ENCODE measurements at places on chromosomes 2 and 18.

DNA sequence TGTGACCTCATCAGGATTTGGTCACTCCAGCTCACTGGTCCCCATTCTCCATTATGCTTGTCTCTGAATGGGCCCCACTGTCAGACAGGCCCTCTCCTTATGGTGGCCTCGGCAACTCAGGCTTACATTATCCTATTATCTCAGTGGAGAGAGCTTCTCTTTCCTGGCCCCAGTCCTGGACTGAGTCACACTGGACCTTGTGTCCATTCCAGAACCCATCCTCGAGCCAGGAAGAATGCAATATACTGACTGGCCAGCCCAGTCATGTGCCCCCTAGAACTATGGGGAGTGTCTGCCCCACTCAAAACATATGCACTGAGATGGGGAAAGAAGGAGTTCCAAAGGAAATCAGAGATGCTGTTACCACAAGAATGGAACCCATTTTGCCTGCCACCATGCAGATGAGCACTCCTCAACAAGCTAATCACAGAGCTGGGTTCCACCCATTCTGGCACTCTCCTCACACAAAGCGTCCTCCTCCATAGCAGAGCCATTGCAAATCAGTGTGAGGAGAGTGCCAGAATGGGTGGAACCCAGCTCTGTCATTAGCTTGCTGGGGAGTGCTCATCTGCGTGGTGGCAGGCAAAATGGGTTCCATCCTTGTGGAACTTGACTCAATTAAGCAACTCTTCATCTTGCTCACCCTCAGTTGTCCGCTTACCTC lies 71.9 kb downstream of the CHRNA1 start:
- no peak for DNase-seq

DNA sequence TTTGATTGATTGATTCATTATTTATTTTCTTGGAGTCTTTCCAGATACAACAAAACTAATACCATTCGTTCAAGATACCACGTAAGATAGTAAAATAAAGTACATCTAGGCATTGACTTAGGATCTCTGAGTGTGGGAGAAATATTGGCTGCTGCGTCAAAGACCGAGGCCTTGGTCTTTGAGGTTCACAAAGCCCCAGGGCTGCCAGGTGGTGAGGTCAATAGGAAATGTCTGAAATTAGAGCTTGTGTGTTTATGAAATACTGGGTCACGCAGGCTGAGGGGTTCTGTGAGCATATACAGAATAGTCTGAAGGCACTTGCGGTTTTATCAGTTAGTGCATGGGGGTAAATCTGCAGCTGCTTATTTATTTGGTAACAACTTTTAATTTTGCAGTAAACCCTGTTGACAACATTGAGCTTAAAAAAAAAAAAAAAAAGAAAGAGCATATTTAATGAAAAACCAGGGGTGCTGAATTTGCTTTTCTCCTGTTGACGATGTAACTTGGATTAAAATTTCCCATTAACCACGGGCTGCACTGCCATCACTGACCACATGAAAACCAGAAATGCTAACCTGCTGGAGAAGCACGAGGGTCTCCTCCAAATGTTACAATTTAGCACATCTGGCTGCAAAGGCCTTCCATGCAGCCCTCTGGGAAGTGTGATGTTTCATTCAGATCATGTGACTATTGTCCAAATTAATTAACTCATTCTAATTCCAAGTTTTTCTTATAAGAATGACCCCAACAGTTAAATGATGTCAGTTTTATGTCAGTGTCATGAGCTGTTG lies 27.1 kb upstream of the SERPINB12 start:
- DNase-seq, result no peak

DNA sequence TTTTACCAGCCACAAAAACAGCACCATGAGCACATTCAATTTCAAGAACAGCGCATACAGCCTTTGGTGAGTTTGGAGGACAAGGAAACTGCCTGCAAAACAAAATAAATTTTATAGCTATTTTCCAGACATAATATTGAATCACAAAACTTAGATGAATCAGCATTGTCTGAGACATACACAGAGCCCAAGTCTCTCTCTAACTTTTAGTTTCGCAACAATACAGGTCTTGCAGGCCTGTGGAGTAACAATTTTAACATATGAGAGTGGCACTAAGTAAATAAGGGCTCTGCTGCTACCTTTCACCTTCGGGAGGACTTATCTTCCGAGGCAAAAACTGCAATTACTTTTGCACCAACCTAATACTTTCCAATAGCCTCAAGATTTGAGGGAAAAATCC lies 56.1 kb upstream of the PEX13 start:
- no peak for DNase-seq

DNA sequence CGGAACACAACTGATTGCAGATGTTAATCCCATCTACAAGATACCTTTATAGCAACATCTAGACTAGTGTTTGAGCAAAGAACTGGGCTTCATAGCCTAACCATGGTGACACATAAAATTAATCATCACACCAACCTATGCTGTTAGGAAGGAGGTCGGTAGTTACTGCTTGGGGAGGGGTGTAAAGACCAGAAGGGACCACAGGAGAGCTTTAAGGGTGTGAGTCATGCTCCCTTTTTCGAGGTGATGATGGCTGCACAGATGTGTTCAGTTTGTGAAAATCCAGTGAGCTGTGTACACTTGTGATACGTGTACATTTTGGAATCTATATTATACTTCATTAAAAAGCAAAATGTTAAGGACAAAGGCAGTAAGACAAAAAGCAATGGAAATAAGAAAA lies 4.6 kb upstream of the SEH1L start:
- no peak for DNase-seq

DNA sequence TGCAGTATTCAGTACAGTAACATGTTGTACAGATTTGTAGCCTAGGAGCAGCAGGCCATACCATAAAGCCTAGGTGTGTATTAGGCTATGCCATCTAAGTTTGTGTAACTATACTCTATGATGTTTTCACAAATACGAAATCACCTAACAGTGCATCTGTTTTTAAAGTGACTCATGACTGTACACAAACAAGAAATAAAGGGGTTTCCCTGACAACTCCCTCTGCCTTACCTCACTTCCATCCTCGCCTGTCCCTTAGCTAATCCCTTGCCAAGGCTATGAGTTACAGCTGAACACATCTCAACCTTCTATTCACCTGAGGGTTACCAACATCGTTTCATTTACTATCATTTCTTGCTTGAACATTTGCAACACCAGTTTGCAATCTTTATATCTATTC lies 78.6 kb upstream of the RPRM start:
- no peak for DNase-seq

- DNase-seq, result no peak
Observed at GRCh38 chr2:120771111-120771780, 35.6 kb downstream of the GLI2 start.

- no peak for DNase-seq
Observed at GRCh38 chr2:169732583-169733358, 861 bp upstream of the KLHL23 start.

DNA sequence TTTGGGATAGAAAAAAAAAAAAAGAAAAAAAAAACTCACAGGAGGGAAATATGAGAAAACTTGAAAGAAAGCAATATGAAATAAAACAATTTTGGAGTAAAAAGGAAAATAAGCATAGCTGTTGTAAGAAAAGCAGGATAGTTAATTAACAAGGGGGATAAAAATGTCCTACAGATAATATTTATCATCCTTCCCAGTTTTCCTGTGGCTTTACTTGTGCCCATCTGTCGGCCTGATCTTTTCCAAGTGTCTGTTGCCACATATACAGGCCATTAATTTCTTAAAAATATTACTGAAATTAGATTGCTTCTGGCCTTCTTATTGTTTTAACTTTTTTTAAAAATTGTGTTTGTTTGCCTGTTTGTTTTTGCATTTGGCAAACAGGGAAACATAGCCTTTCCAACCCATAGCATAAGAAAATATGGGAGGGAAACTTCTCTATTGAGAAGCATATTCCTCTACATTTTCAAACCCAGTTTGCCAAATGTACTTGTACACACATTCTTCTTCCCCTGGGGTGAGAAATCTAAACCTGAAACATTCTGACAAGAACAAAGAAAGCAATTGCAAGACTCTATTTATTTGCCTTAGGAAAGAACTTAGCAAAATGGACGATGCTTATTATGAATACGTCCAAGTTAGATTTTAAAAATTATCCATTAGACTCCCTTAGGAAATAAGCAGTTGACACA lies 272.3 kb downstream of the CDH20 start:
- DNase-seq, result no peak

DNA sequence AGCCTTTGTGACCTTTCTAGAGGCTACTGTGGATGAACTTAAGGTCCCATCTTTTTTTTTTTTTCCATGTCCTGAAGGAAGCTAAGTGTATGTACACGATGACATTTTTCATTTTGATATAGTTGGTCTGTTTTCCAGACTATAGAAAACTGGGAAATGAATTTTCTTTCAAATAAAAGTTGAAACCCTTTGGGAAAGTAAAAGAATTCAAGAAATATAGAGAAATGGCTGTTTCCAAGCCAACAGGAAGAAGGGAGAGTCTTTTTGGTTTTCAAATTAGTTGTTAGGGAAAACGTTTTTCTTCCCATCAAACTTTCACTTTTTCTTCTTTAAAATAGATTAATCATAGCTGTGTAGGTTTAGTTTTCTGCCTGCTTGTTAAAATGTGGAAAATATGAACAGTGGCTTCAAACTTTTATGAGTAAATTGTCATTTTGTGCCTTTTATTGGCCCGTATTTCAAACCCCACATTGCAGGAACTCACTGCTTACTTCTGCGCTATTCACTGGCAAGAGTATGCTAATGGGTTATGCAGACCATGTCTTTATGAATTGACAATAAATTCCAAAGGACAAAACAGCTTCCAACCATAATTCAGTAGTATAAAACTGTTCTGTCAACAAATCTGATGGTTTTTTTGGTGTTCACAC lies 27.7 kb upstream of the LYPD1 start:
- no peak for DNase-seq

GRCh38 chr2:178796079-178796677 lies 11.0 kb downstream of the TTN start:
- no peak for DNase-seq

DNA sequence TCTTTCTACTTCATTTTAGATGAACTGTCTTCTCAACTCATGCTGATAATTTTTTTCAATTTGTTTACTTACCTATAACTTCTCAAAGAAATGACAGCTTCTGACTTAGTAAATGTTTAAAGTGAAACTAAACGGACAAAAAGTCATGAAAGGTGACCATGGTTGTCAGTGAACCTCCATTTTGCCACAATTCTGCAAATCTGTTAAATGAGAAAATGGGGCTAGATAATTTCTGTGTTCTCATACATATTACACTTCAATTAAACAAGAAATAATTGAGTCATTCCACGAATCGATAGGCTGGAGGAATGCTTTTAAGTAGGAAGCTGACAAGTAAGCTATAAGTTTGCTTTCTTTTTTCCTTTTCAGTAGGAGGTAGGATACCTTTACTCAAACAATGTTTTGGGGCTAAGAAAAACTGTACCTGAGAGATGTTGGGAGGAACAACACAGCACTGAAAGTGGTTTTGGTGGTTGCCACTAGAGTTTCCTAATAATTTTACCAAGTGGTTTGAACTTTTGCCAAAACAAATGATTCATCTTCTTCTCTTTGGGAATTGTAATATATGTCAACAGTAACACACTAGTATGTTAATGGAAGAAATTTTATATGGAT lies 17.1 kb downstream of the DYNAP start:
- no peak for DNase-seq

- DNase-seq, result no peak
Observed at GRCh38 chr18:52577795-52578194, 237.8 kb downstream of the DCC start.

DNA sequence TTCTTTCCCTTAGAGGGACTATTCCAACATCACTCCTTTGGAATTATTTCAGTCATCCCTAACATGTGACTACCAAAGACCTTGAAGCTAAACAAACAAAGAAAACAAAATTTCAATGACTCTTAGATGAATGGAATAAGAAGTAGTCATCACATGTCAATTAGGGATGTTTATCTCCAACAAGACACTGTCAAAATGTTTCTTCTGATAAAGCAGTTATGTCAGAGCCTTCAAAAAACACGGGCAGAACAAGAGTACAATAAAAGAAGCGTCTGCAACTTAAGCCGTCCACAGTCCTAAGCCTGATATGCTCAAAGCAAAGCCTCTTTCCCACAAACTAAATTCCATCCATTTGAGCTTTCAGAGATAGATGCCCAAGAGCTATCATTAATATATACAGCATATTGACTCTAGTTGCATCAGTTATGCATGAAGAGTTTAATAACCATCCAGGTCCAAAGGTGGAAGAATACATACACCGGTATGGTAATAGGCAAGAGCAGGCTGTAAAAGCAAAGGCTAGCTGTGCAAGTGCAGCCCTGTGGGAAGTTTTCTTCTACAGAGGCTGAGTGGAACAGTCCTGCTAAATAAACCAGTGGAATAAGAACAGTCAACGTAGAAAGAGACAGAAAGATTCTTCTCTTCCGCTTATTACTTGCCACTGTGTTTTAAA lies 98.1 kb downstream of the ICA1L start:
- no peak for DNase-seq

- no peak for DNase-seq
Observed at GRCh38 chr2:18752022-18752493, 162.7 kb upstream of the NT5C1B start.

DNA sequence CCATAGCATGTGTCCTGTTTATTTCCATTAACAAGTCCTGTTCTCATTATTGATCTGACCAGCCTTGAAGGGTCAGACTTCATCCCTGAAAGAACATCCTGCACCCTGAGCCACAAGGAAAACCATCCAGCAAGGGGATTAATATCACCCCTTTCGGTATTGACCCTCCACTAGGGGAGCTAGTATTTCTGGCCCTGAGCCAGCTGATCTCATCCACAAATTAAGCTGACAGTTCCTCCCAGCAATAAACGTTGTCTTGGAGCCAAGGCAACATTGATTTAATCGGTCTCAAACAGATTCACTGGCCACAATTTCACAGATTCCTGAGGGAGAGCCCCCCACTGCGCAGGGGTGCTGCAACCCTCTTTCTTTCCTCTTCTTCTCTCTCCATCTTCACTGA lies 353.1 kb upstream of the FANCL start:
- DNase-seq, result no peak

- DNase-seq, result no peak
Observed at GRCh38 chr18:45526114-45526841, 89.0 kb upstream of the SLC14A2 start.

DNA sequence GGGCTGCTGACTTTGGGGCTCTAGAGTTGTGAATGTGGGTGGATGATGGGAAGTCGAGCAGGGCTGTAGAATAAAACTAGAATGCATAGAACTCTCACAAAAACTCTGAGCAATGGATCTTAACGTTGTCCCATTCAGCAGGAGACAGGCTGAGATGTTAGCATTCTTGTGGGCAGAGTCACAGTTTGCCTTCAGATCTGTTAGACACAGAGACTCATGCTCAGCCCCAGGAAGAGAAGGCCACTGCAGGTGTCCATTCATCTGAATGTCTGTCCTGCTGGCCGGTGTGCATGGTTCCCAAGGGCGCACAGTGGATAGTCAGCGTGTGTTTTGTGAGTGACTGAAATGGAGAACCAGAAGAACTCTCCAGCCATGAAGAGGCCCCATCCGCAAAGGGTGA lies 111.3 kb downstream of the TSN start:
- no peak for DNase-seq

GRCh38 chr18:23704806-23705205 lies 15.6 kb downstream of the LAMA3 start:
- DNase-seq, result no peak

Measured in activated CD4-positive, alpha-beta T cell treated with anti-CD3 and anti-CD28 coated beads for 24 hours (primary cell).